ENCODE measurements at places on chromosomes 1 and 21. TPM values are rescaled to one million over a fixed set of nuclear protein-coding genes. Genes with fewer than 3 reads are reported as not detected.
A peak's percentile ranks its signal among the peaks of the same experiment; 100 is the strongest.

CCDC190 gene
- total RNA-seq = not detected

HMCN1 gene
- total RNA-seq = 2.9 TPM

ANGPTL3 gene
- not detected for total RNA-seq

SASS6 gene
- 15.2 TPM for total RNA-seq

DNA sequence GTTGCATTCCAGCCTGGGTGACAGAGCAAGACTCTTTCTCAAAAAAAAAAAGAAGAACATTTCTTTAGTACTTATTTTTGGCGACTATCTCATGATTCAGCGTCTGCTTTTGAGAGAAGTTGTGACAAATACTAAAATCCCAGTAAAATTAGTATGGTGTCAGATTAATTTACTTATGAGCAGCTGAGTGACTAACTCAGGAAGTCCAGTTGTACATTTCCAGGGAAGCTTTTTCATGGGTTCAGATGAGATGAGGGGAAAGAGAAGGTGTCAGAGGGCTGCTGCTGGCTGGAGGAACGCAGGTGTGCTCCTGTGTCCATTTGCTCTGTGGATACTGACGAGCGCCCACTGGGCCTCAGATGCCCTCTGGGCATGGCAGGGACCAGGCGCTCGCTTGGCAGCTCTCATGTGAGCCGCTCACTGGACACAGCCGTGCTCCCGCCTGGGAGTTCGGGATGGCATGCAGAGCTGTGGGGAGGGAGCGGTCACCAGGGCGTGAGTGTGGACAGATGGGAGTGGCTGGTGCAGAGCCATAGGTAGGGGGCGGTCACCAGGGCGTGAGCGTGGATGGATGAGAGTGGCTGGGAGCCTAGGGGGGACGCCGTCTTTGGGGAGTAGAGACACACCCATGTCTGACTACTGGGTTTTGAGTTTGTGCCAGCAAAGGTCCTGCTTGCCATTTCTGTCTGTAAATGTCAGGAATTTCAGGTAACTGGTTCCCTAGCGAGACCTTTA lies 55.0 kb downstream of the ADARB1 start:
- H3K4me1 ChIP-seq = no peaks in the 10 kb centered on the region
- no peaks in the 10 kb centered on the region for H3K36me3 ChIP-seq
- no peak overlapping the region for H3K4me3 ChIP-seq
- H3K27me3 ChIP-seq = no peaks in the 10 kb centered on the region

DNA sequence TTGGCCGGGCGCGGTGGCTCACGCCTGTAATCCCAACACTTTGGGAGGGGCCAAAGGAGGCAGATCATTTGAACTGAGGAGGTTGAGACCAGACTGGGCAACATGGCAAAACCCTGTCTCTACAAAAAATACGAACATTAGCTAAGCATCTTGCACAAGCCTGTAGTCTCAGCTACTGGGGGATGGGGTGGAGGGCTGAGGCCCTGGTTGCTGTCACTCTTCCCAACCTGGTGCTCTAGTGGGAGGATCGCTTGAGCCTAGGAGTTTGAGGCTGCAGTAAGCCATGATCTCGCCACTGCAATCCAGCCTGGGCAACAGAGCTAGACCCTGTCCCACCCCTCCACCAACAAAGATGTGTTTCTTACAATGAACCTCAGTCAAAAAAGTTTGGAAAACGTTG lies 2.8 kb downstream of the PHGDH start:
- H3K27ac ChIP-seq = no peak overlapping the region
- peak overlapping the region; percentile 100 for H3K4me3 ChIP-seq
- peaks cover 32% of the 10 kb centered on the region for H3K36me3 ChIP-seq
- H3K27me3 ChIP-seq = no peaks in the 10 kb centered on the region
- DNase-seq = no peak
- H3K4me1 ChIP-seq = peaks cover 25% of the 10 kb centered on the region

GRCh38 chr1:63858153-63858552 lies 84.3 kb downstream of the ROR1 start:
- H3K36me3 ChIP-seq = peaks cover 6% of the 10 kb centered on the region
- no peak for DNase-seq
- H3K4me1 ChIP-seq = peaks cover 8% of the 10 kb centered on the region
- H3K4me3 ChIP-seq = no peak overlapping the region
- no peak overlapping the region for H3K27ac ChIP-seq

GRCh38 chr1:100862591-100862990 lies 32.1 kb downstream of the EXTL2 start:
- H3K4me3 ChIP-seq = no peak overlapping the region
- no peaks in the 10 kb centered on the region for H3K4me1 ChIP-seq
- H3K27ac ChIP-seq = no peak overlapping the region
- H3K27me3 ChIP-seq = no peaks in the 10 kb centered on the region
- no peak for DNase-seq
- H3K36me3 ChIP-seq = no peaks in the 10 kb centered on the region

- DNase-seq = no peak
- peaks cover 8% of the 10 kb centered on the region for H3K36me3 ChIP-seq
- H3K27ac ChIP-seq = no peak overlapping the region
- H3K4me3 ChIP-seq = no peak overlapping the region
These were observed 36.0 kb downstream of the FAM177B start for GRCh38 chr1:222772996-222773379.

GRCh38 chr1:156435545-156436140 lies 64.9 kb downstream of the MEF2D start:
- peaks cover 7% of the 10 kb centered on the region for H3K4me1 ChIP-seq
- no peak for DNase-seq
- H3K27ac ChIP-seq = no peak overlapping the region
- H3K4me3 ChIP-seq = peak overlapping the region; percentile 75

- no peaks in the 10 kb centered on the region for H3K27me3 ChIP-seq
- DNase-seq = no peak
- peaks cover 7% of the 10 kb centered on the region for H3K36me3 ChIP-seq
These were observed 30.6 kb upstream of the HAO2 start for GRCh38 chr1:119338004-119338403.

DNA sequence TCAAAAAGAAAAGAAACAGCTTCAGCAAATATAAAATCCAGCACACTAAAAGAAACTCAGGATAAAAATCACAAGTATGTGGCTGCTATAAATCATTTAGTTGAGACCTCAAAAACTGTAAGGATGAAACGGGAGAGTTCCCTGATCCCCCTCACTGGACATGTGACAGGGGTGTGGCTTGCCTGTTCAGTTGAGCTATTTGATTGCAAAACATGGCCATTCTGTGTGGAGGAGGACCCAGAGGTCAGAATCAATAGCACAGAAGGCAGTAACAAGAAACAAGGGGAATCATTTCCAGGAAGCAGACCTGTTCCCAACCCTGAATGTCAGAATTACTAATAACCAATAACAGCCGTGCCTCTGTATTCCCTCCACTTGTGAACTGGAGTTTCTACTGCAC lies 27.9 kb downstream of the RBM11 start:
- no peak overlapping the region for H3K27ac ChIP-seq
- no peaks in the 10 kb centered on the region for H3K27me3 ChIP-seq
- DNase-seq = no peak
- H3K4me1 ChIP-seq = peaks cover 2% of the 10 kb centered on the region

GRCh38 chr1:7301664-7301981 lies 469.5 kb upstream of the VAMP3 start:
- no peak overlapping the region for H3K27ac ChIP-seq
- H3K27me3 ChIP-seq = no peaks in the 10 kb centered on the region
- H3K4me3 ChIP-seq = no peak overlapping the region
- peaks cover 7% of the 10 kb centered on the region for H3K36me3 ChIP-seq
- no peak for DNase-seq

DNA sequence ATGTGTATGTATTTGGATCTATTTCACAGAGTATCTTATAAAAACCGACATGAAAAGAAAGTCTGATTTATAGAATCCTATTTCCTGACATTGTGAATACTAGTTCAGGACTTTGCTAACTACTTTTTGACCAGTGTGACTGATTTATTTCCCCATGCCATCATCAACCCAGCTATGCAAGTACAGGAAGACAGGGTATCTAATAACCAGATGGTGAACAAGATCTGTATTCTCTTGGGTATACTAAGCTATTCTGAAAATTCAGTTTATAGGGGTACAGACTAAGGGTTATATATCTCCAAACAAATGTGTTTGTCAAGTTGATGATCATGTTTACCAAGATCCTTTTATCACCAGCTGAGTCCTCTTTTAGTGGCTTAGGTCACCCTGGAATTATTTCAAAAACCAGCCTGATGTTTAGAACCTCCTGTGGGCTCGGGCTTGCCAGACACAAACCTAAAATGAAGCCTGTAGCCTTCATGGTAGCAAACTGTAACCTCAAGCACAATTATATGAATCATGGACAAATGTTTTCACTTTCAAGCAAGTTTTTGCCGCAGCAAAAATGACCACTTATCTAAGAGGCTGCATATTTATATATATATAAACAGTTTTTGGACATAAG lies 185.1 kb downstream of the FGGY start:
- H3K4me3 ChIP-seq = no peak overlapping the region
- no peaks in the 10 kb centered on the region for H3K27me3 ChIP-seq
- no peaks in the 10 kb centered on the region for H3K4me1 ChIP-seq
- H3K27ac ChIP-seq = no peak overlapping the region

DNA sequence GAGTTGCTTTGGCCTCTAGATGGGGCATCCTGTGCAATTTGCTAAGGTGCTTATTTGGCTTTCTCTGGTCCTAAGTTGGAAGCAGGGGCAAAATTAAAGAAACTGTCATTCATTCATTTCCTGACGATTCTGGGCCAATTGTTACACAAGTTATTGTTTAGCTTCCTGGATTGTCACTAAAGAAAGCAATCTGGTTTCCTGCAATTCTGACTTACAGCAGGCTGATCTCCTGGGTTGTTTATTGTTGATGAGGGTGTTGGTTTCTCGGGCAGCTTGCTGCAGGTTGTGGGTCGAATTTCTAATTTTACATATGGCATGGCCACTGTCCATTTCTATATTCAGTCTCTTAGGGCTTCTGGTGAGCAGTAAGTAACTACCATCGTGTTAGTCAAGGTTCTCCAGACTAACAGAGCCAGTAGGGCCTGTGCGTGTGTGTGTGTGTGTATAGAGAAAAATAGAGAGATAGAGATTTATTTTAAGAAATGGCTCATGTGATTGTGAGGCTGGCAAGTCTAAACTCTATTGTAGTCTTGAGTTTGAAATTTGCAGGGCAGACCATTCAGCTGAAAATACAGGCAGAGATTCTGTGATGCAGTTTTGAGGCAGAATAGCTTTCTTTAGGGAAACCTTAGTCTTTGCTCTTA lies 30.4 kb downstream of the CTH start:
- peaks cover 17% of the 10 kb centered on the region for H3K36me3 ChIP-seq
- no peak overlapping the region for H3K27ac ChIP-seq
- H3K27me3 ChIP-seq = no peaks in the 10 kb centered on the region
- peaks cover 14% of the 10 kb centered on the region for H3K4me1 ChIP-seq
- H3K4me3 ChIP-seq = no peak overlapping the region

- no peak for DNase-seq
- peaks cover 1% of the 10 kb centered on the region for H3K36me3 ChIP-seq
- H3K27ac ChIP-seq = no peak overlapping the region
- H3K27me3 ChIP-seq = no peaks in the 10 kb centered on the region
- H3K4me1 ChIP-seq = no peaks in the 10 kb centered on the region
These were observed 30.7 kb downstream of the GRHL3 start for GRCh38 chr1:24349891-24350290.
